ENCODE measurements at places on chromosomes 11 and 22. TPM values are rescaled to one million over a fixed set of nuclear protein-coding genes. Genes with fewer than 3 reads are reported as not detected.
A peak's percentile ranks its signal among the peaks of the same experiment; 100 is the strongest.

CHST1 gene
- 4.5 TPM for total RNA-seq

CCDC81 gene
- not detected for total RNA-seq

RGL4 gene
- 1.9 TPM for total RNA-seq

STK33 gene
- total RNA-seq = 13.5 TPM

SMC1B gene
- not detected for total RNA-seq

TTC36 gene
- total RNA-seq = not detected

GGTLC2 gene
- total RNA-seq = not detected

CD3E gene
- not detected for total RNA-seq

CASTOR1 gene
- 4.9 TPM for total RNA-seq

CSTF3 gene
- total RNA-seq = 3.3 TPM

DNA sequence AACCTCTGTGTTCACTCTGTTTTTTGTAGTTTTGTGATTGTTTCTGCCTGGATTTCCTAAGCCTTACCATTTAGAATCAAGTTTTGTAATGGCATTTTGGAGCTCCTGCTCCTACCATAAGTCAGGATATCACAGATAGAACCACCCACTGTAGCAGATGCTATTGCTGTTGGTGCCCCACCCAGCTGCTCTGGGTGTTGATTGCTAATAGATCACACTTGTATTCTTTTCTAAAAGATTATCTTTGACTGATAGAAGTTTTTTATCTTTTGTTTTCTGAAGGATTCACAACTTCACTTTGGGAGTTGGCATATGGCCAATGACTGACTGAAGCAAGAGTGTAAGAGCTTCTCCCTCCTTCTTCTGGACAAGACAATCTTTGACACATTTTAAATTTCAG is 76.0 kb downstream of the EHF start:
- H3K27ac ChIP-seq = no peak overlapping the region
- no peaks in the 10 kb centered on the region for H3K36me3 ChIP-seq
- DNase-seq = no peak
- H3K27me3 ChIP-seq = no peaks in the 10 kb centered on the region
- H3K4me1 ChIP-seq = no peaks in the 10 kb centered on the region

DNA sequence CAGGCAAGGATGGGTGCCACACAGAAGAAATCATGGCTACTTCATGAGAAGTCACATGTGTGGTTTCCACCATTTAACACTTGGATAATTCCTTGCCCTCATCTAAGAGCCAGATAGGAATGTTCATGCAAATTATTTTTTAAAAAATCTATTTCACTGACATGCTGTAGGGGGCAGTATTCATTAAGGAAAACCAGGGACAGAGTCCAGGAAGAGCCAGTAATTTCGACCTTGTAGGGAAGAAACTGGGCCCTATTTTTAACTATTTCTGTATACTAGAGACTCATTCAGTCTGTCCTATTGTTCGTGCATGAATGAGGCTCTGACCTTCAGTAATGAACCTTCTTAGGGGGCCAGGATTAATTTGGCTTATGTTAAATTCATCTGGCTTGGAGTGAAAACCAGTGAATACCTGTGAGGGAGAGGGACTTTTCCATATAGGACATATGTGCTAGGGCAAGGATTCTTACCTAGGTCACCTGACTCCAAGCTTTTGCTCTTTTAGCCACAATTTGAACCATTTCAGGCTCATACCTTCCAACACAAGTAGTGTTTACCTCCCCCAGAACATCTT is 192.7 kb downstream of the NAV2 start:
- H3K27me3 ChIP-seq = no peaks in the 10 kb centered on the region
- no peaks in the 10 kb centered on the region for H3K36me3 ChIP-seq
- no peak for DNase-seq
- no peaks in the 10 kb centered on the region for H3K4me1 ChIP-seq

DNA sequence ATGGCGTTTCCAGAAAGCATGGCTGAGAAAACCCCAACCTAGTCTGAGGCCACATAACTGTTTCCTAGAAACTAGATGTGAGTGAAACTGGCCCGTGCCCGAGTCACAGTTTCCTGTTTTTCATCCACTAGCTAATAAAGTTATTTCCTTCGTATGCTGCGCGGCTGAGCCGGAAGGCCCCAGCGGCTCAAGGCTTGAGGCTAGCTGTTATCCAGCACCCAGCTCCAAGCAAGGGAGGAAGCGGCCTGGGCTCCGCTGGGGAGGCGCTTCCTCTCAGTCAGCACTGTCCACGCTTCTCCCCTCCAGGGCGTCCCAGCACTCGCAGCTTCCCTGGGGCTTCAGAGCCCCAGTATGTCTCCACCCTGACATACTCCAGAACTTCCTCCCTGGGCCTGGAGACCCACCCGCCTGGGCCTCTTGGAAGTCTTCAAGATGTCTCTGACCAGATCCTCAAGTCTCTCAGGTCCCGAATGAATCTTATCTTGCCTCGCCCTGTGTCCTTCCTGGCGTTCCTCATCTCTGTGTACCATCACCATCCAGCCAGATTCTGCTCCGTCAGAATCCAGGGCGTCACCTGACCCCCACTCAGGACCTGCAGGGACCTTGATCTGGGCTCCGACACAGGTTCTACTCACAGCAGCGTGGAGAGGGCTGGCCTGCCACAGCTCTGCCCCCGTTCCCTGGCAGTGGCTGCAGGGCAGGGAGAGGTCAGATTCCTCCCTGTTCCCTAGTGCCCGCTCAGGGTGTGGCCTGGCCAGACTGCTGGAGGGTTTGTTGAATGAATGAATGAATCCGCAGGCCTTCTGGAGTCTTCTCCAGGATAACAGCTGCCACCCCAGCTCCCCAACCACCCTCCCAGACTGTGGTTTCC is 81.9 kb downstream of the LRRC32 start:
- no peaks in the 10 kb centered on the region for H3K27me3 ChIP-seq
- peak overlapping the region; percentile 83 for H3K27ac ChIP-seq
- peak; percentile 41 for DNase-seq
- H3K36me3 ChIP-seq = no peaks in the 10 kb centered on the region
- no peak overlapping the region for H3K4me3 ChIP-seq

DNA sequence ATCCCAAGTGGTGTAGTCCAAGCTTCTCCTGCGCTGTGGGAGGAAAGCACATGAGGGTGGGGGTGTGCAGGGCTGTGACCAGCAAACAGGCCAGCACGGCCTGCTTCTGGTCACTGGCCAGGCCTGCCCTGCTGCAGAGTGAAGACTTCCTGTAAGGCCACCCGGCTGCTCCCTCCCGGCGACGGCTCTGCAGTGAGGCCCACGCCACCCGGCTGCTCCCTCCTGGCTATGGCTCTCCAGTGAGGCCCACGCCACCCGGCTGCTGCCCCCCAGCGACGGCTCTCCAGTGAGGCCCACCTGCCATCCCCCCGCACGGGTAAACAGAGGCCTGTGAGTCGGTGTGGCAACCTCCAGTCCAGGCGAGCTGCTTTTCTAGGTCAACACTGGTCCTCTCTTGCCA is 31.4 kb upstream of the BRSK2 start:
- H3K27me3 ChIP-seq = peaks cover 7% of the 10 kb centered on the region
- no peak for DNase-seq
- no peaks in the 10 kb centered on the region for H3K36me3 ChIP-seq

DNA sequence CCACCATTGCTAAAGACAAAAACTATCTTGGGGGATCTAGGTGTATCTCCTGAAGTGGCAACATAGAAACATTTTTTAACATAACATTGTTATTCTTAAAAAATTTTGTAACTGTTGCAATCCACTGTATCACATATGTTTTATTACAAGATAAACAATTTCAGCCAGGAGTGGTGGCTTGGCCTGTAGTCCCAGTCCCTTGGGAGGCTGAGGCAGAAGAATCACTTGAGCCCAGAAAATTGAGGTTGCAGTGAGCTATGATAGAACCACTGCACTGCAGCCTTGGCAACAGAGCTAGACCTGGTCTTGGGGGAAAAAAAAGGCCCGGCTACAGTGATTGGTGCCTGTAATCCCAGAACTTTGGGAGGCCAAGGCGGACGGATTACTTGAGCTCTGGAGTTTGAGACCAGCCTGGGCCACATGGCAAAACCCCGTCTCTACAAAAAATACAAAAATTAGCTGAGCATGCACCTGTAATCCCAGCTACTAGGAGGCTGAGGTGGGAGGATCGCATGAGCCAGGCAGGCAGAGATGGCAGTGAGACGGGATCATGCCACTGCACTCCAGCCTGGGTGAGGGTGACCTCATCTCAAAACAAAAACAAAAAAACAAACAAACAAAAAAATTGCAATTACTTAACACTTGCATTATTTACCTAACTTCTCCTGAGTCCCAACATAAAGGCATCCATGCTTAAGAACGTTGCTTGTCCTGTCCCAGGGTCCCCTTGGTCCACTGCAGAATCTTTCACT is 1.5 kb upstream of the DEPDC5 start:
- no peaks in the 10 kb centered on the region for H3K36me3 ChIP-seq
- H3K27me3 ChIP-seq = no peaks in the 10 kb centered on the region
- DNase-seq = peak; percentile 17
- H3K4me1 ChIP-seq = peaks cover 30% of the 10 kb centered on the region
- peak overlapping the region; percentile 90 for H3K27ac ChIP-seq

DNA sequence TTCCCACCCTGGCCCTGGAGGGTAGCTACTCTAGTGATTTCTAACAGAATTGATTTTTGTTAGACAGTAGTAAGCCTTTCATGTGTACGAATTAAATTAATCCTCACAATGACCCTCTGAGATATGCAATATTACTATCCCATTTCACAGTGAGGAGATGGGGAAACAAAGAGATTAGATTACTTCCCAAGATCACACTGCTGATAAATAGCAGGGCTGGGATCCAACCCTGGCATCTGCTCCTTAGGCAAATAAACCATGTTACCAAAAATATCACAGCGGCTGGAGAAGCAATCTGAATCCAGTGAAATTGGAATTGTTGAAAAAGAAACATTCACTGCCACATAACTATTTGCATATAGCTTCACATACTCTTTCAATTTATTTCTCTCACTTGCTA is 12.8 kb upstream of the CAVIN3 start:
- no peak overlapping the region for H3K27ac ChIP-seq
- no peak overlapping the region for H3K4me3 ChIP-seq
- no peaks in the 10 kb centered on the region for H3K36me3 ChIP-seq
- H3K4me1 ChIP-seq = peaks cover 14% of the 10 kb centered on the region
- no peaks in the 10 kb centered on the region for H3K27me3 ChIP-seq

DNA sequence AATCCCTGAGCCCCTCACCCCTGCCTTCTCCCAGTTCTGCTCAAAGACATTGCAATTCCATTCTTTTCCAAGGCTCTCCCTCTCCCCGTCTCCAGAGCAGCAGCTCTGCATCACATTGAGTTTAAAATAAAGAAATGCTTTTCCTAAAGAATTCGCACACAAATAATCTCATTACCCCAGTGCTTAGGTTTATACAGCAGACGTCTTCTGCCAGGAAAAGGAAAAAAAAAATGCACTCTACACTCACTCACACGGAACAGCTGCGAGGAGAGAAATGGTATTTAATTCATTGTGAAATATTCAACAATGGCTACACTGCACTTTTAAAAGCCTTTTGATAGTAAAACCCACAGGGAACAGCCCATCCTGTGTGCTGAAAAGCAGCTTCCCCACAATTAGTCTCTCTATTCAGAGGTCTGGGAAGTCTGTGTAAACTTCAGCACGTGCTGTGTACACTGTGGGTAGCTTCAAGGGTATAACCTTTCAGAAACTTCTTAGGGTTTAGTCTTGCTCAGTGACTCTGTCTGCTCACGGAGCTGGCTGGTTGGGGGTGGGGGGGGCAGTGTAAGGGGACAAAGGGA is 42.8 kb downstream of the ETS1 start:
- no peaks in the 10 kb centered on the region for H3K27me3 ChIP-seq
- H3K4me1 ChIP-seq = peaks cover 25% of the 10 kb centered on the region
- no peak overlapping the region for H3K4me3 ChIP-seq
- H3K27ac ChIP-seq = peak overlapping the region; percentile 48
- no peak for DNase-seq

DNA sequence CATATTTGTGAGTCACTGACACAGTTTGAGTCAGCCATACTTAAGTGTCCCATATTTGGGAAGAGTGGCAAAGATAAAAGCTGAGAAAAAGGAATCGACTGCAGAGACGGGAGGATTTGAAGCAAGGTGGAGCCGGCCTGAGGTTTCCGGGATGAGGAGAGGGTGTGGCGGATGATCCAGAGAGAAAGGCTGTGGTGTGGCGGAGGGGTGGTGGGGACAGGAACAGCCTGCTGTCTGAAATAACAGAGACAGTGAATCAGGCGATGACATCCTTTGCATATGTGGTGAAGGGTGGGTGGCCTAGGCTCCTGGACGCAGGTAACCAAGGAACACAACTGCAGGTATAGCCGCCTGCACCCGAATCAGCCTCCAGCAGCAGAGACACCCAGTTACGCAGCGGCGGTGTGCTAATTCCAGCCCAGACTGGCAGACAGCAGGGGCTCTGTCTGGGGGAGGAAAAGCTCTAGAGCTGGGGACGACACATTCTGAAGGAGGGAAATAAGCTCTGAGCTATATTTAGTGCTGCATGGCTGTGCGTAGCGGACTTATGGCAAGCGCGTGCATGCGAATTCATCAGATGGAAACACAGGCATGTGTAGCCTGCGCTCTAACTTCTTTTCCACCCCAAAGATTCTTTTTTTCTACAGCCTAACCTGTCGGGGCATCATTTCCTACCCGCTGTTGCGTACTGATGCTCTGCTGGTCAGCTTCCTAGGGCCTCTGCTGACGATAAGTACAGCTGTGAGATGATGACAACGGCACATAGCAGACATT is 62.7 kb upstream of the BARX2 start:
- no peaks in the 10 kb centered on the region for H3K27me3 ChIP-seq
- no peak for DNase-seq
- no peak overlapping the region for H3K4me3 ChIP-seq
- H3K4me1 ChIP-seq = no peaks in the 10 kb centered on the region

DNA sequence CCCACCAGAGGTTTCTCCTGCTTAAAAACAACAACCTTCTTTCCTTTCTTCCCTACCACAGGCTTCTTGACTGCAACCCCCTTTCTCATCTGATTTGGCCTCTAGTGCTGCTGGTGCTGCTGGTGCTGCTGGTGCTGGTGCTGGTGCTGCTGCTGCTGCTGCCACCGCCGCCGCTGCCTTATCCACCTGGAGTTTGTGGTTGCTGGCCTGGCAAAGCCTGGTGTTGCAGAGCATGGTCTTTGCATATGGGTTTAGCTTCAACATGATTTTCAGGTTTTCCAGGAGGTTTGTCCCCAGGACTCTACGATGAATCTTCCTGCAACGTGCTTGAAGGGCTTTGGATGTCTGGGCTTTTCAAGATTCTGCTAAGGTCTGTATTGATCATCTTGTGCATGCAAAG is 49.7 kb downstream of the MRTFA start:
- no peak for DNase-seq
- H3K4me1 ChIP-seq = peaks cover 6% of the 10 kb centered on the region
- H3K36me3 ChIP-seq = no peaks in the 10 kb centered on the region

DNA sequence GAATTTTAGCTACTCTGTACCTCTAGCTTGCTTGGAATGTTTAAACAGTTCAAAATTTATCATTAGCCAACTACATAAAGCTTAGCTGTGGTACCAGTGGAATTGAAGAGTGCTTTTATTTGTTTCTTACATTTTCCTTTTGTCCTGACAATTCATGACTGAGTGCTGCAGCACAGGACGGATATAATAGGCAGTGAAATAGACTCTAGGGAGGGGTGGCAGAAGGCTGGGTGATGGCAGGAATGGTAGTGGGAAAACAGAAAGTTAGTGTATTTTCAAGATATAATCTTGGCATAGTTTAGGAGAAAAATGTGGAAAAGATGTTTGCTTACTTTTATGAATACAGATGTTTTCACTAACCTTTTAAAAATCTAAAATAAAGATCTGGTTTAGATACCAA is 31.1 kb upstream of the ARHGAP32 start:
- H3K36me3 ChIP-seq = no peaks in the 10 kb centered on the region
- peaks cover 14% of the 10 kb centered on the region for H3K4me1 ChIP-seq
- DNase-seq = no peak
- H3K4me3 ChIP-seq = no peak overlapping the region

- H3K4me1 ChIP-seq = no peaks in the 10 kb centered on the region
- no peak overlapping the region for H3K4me3 ChIP-seq
- no peaks in the 10 kb centered on the region for H3K36me3 ChIP-seq
- H3K27me3 ChIP-seq = no peaks in the 10 kb centered on the region
- no peak for DNase-seq
- no peak overlapping the region for H3K27ac ChIP-seq
Measured at GRCh38 chr22:47190276-47190956, 428.0 kb downstream of the TBC1D22A start.
